ENCODE measurements at places on chromosomes 11 and 22.

- DNase-seq = peak; percentile 60
Observed at GRCh38 chr11:47179655-47179991, 2.9 kb upstream of the ARFGAP2 start.

- no peak for DNase-seq
Observed at GRCh38 chr22:19419086-19419463, 12.5 kb downstream of the HIRA start.

- DNase-seq = no peak
Observed at GRCh38 chr11:12094872-12095800, 15.3 kb upstream of the MICAL2 start.

DNA sequence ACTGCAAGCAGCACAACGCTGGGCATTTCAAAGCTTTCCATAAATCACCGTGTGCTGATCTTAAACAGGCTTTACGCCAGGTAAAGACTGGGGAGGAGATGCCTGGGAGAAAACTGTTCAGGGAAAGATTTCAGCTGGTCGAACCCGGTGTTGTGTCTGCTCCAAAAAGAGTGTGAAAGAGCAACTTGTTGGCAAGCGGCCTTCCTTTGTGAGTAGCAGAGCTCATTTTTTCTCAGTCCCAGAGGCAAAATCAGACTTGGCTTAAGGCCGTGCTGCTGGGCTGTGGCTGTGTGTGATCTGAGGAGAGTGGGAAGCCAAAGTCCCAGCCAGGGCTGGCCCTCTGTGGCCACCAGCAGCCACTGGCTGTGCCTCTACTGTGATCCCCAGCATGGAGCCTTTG, 75.7 kb upstream of the E2F8 start:
- DNase-seq = no peak

DNA sequence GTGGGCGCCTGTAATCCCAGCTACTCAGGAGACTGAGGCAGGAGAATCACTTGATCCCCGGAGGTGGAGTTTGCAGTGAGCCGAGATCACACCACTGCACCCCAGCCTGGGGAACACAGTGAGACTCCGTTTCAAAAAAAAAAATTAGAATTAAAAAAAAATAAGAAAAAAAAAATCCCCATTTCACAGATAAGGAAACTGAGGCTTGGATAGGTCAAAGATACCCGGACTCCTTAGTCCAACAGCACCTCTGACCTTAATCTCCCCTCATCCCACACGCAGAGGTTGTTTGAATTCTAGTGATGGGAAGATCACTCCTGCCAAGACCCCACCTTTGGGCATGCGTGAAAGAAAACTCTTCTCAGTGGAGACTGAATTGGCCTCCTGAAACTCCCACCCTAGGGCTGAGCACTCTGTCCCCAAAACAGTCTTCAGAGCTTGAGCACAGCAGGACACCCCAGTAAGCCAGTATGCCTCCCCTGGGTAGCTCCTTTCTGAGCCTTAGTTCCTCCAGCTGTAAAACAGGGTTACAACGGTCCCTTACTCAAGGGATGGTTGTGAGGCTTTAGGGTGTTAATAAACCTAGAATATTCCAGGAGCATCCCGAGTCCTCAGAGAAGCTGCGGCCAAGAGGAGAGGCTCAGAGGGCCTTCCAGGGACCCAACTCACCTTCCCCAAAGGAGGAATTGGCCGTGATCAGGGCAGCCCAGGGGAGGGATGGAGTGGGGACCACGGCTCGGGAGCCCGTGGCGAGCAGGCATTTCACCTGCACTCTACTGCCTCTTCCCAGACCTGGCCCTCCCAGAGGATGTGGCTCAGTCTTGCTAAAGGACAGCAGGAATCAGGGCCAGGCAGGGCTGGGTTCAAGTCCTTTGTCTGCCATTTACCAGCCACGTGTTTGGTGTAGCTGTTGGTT, 73.3 kb downstream of the NFAM1 start:
- DNase-seq = no peak

GRCh38 chr22:50710221-50710620, 27.8 kb upstream of the ACR start:
- DNase-seq = no peak

DNA sequence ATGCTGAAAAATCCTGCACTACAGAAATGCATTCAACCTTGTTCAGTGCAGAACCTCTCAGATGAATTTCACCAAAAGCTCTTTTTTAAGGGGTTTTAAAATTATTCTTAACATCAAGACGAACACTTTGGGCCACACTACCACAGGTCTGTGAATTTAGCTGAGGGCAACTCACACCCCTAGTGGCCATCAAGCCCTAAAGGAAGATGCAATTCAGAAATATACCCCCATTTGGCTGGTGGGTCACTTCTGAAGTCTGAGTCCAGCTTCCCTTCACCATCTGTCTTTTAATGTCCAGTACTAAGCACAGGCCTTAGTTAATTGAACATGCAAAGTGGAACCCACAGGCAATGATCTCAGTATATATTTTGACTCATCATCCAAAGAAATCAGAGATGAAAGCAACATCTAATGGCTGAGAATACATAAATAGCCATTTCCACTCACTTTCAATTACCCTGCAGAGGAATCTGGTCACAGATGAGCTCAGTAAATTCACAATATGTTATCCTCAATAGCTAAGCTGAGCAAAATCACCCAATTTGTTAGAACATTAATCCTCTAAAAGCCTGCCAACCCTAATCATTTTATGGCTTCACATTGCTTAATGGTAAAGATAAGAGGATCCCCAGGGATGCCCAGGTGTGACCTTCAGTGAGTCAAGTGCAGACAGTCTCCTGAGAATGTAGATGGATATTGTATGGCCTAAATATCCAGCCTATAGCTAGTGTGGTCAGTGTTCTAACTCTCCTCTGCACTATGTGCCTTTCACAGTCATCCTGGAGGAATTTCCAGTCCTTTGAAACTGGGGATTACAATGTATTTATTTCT, 50.3 kb downstream of the FAM76B start:
- no peak for DNase-seq

- no peak for DNase-seq
Observed at GRCh38 chr11:59012398-59013265, 73.3 kb downstream of the GLYATL1 start.

Data from activated T-cell treated with anti-CD3 and anti-CD28 coated beads, Interleukin-2, amount 50 U/mL, for 48 hours (primary cell).